ENCODE measurements at places on chromosomes 7 and 10. TPM values are rescaled to one million over a fixed set of nuclear protein-coding genes. Genes with fewer than 3 reads are reported as not detected.
A peak's percentile ranks its signal among the peaks of the same experiment; 100 is the strongest.

The SLC26A3 gene
- not detected for total RNA-seq

DNA sequence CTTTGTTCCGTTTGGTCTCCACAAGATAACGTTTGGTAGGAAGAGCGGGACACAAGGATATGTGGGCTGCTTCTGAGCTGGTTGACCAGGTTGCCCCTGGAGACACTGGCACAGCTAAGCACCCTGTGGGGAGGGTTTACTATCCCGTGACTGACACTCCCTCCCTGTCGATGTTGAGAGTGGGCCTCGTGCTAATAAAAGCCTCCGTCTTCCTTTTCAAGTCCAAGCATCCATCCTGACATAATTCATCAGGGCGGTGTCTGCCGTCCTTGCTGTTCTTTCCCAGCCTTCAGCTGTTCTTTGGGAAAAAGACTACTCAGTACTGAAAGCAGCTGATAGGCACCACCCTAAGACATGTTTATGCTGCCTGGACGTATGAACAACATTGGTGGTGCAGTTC is 49.6 kb downstream of the SHH start:
- peak overlapping the region; percentile 67 for H3K27ac ChIP-seq
- H3K36me3 ChIP-seq: peaks cover 29% of the 10 kb centered on the region
- DNase-seq: no peak

The AKR1C8 gene
- not detected for total RNA-seq

The CYP2C19 gene
- not detected for total RNA-seq

GRCh38 chr7:131267631-131268030 is 60.0 kb upstream of the MKLN1 start:
- H3K27me3 ChIP-seq: no peaks in the 10 kb centered on the region
- H3K4me3 ChIP-seq: no peak overlapping the region
- H3K36me3 ChIP-seq: no peaks in the 10 kb centered on the region
- H3K4me1 ChIP-seq: peaks cover 4% of the 10 kb centered on the region

- H3K27me3 ChIP-seq: no peaks in the 10 kb centered on the region
- no peak for DNase-seq
- no peaks in the 10 kb centered on the region for H3K36me3 ChIP-seq
- no peak overlapping the region for H3K4me3 ChIP-seq
Measured at GRCh38 chr7:108358553-108358952, 97.7 kb downstream of the NRCAM start.

DNA sequence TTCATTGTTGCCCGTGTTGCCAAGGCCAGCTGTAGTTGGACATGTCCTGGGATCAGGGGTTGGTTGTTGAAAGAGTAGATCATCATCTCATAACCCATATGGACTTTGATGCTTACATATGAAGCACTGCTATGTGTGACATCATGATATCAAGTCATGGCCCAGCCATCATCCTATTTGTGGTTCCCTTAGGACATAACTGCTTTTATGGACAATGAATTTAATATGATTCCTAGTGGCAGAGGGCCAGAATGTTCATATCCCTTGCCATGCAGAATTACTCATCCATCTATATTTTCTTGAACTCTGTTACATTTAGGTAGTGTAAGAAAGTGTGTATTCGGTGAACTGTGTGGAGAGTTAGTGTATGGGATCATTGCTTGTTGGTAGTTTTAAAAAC is 343.9 kb upstream of the LRGUK start:
- no peaks in the 10 kb centered on the region for H3K27me3 ChIP-seq
- H3K4me1 ChIP-seq: no peaks in the 10 kb centered on the region
- DNase-seq: no peak
- H3K27ac ChIP-seq: no peak overlapping the region
- H3K36me3 ChIP-seq: no peaks in the 10 kb centered on the region
- no peak overlapping the region for H3K4me3 ChIP-seq

DNA sequence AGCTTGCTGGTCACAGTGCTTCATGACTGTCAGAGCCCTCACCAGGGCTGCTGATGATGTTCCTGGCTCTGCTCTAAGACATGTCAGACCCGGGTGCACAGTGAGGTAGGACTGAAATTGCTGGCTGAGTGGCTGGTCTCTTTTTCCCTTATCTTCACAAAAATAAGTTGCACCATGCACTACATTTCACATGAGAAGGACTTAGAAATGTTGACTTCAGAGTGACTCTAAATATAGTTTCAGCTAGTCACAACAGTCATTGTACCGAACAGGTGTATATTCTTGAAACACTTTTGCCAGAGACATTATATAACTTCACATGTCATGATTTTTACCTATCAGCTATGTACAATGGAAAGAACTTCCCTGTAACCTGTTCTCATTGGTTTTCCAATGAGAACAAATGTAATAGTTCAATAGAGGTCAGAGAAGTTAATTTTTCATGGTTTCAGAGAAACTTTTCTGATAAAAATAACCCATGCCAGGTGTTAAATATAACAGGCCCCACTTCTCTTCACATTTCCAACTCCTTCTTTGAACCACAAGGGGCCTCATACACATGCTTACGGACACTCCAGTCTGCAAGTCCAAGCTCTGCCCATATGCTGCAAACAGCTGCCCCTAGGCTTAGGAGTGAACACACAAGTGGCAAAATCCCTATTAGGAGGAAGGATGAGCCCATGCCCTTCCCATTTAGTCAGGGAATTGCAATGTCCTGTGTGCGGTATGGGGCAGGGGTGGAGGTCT is 115.6 kb downstream of the CDK6 start:
- no peak for DNase-seq
- no peak overlapping the region for H3K4me3 ChIP-seq
- H3K4me1 ChIP-seq: no peaks in the 10 kb centered on the region

GRCh38 chr7:14762561-14762960 is 140.0 kb downstream of the DGKB start:
- H3K36me3 ChIP-seq: no peaks in the 10 kb centered on the region
- peaks cover 37% of the 10 kb centered on the region for H3K4me1 ChIP-seq
- no peak for DNase-seq

- no peaks in the 10 kb centered on the region for H3K4me1 ChIP-seq
- H3K4me3 ChIP-seq: no peak overlapping the region
- H3K27me3 ChIP-seq: no peaks in the 10 kb centered on the region
- DNase-seq: no peak
- no peaks in the 10 kb centered on the region for H3K36me3 ChIP-seq
Measured at GRCh38 chr7:31948029-31948428, 122.2 kb downstream of the PDE1C start.

- H3K4me1 ChIP-seq: no peaks in the 10 kb centered on the region
- DNase-seq: no peak
- H3K36me3 ChIP-seq: no peaks in the 10 kb centered on the region
- no peak overlapping the region for H3K4me3 ChIP-seq
- no peak overlapping the region for H3K27ac ChIP-seq
Measured at GRCh38 chr10:70493660-70494234, 15.2 kb downstream of the PALD1 start.

The CPA2 gene
- not detected for total RNA-seq

- no peak overlapping the region for H3K4me3 ChIP-seq
- no peak overlapping the region for H3K27ac ChIP-seq
- peaks cover 17% of the 10 kb centered on the region for H3K4me1 ChIP-seq
- DNase-seq: no peak
Measured at GRCh38 chr7:44408596-44408995, 81.9 kb downstream of the NUDCD3 start.

DNA sequence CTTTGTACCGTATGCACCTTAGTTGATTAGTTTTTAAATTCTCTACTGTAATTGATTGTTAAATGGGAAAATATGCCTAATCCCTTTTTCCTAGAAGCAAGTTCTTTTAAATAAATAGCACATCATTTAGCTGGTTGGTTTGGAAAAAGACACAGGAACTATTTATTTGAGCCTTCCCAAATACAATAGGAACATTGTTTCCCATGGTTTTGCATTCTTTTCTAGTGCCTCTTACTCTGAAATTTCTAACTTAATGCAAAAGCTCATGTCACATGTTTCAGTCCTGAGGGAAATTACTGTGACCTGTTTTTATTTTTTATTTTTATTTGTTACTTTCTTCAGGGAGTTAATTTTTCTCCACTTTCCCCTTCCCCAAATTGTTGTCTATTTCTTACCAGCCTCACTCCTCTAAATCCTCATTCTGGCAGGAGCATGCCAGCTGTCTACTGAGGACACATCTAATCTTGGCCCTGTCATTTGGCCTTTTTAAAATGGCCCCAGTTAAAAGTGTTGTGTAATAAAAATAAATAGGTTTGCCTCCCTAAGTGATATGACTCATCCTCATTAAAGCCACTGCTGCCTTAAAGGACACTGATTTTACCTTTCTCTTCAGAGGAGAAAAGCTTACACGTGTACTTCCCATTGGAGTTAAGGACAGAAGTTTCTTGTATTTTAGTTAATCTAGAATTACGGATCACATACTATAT is 94.5 kb downstream of the PPP1R3A start:
- H3K27ac ChIP-seq: peak overlapping the region; percentile 65
- peaks cover 27% of the 10 kb centered on the region for H3K4me1 ChIP-seq
- H3K27me3 ChIP-seq: no peaks in the 10 kb centered on the region
- peak overlapping the region; percentile 13 for H3K4me3 ChIP-seq
- DNase-seq: peak; percentile 3
- no peaks in the 10 kb centered on the region for H3K36me3 ChIP-seq

DNA sequence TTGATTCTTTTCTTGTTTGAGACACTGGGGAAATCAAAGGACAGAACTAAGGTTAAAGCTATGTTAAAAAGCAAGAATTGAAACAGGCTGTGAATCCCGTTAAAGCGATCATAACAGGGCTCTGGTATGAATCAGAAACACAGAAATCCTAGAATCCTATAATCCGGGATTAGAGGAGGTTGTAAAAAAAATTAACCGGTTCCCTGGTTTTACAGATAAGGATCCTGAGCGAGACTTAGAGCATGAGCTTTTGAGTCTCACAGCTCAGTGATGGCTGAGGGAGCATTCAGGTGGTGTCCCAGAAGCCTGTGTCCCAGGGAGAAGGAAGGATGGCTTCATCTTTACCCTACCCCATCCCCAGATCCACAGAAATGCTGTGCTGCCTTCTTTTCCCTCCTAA is 461.3 kb downstream of the PAXIP1 start:
- no peaks in the 10 kb centered on the region for H3K4me1 ChIP-seq
- no peak overlapping the region for H3K4me3 ChIP-seq
- H3K27me3 ChIP-seq: no peaks in the 10 kb centered on the region
- H3K27ac ChIP-seq: no peak overlapping the region
- no peaks in the 10 kb centered on the region for H3K36me3 ChIP-seq

- no peak overlapping the region for H3K4me3 ChIP-seq
- no peak overlapping the region for H3K27ac ChIP-seq
- H3K27me3 ChIP-seq: no peaks in the 10 kb centered on the region
- no peak for DNase-seq
- no peaks in the 10 kb centered on the region for H3K36me3 ChIP-seq
Measured at GRCh38 chr7:89049043-89049442, 253.5 kb upstream of the TEX47 start.

The RNF133 gene
- total RNA-seq: not detected

The ACTL6B gene
- not detected for total RNA-seq

DNA sequence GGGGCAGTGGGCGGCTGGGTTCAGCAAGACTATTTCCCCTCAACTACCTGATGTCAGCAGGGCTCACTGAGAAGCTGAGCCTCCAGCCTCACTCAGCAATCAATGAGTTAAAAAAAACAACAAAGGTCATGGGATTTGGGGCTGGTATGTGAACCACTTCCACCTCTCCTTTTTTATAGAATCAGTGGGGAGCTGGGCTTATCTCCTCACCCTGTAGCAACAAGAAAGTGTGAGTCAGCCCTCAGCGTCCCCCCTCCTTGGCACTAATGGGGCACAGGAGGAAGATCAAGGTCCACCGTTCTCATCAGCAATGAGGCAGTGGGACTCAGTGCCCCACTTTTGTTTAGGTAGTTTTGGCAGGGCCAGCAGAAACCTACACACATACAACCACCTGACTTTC is 823.5 kb upstream of the POM121L12 start:
- no peaks in the 10 kb centered on the region for H3K4me1 ChIP-seq
- no peak for DNase-seq
- no peak overlapping the region for H3K27ac ChIP-seq
- H3K4me3 ChIP-seq: no peak overlapping the region

GRCh38 chr7:94414481-94414880 is 19.8 kb downstream of the COL1A2 start:
- DNase-seq: no peak
- no peaks in the 10 kb centered on the region for H3K27me3 ChIP-seq
- H3K4me3 ChIP-seq: no peak overlapping the region
- H3K4me1 ChIP-seq: no peaks in the 10 kb centered on the region
- H3K36me3 ChIP-seq: no peaks in the 10 kb centered on the region
- H3K27ac ChIP-seq: no peak overlapping the region

The UPP1 gene
- total RNA-seq: 7.1 TPM

The AHCYL2 gene
- total RNA-seq: 40.4 TPM

DNA sequence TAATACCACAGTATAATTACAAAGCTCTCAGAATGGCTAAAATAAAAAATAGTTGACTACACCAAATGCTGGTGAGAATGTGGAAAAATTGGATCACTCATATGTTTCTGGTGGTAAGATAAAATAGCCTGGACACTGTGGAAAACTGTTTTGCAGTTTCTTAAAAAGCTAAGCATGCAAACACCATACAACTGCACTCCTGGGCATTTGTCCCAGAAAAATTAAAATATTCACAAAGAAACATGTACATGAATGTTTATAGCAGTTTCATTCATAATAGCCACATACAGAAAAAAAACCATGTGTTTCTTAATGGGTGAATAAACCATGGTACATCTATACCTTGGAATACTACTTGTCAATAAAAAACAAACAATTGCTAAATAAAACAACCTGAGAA is 172.9 kb downstream of the AHR start:
- no peaks in the 10 kb centered on the region for H3K4me1 ChIP-seq
- H3K36me3 ChIP-seq: no peaks in the 10 kb centered on the region
- H3K27ac ChIP-seq: no peak overlapping the region
- H3K4me3 ChIP-seq: no peak overlapping the region
- no peak for DNase-seq

The WDR37 gene
- 26.2 TPM for total RNA-seq

All from gastrocnemius medialis (tissue), 4 donors.